Glomerular endothelial cell (primary cell): ENCODE measurements at places on chromosomes 2 and 18. TPM values are rescaled to one million over a fixed set of nuclear protein-coding genes. Genes with fewer than 3 reads are reported as not detected.

The UGT1A6 gene
- not detected in 2 replicates for total RNA-seq

The FIGN gene
- total RNA-seq = 3.0 and 4.7 TPM in 2 replicates

The OR6B2 gene
- not detected in 2 replicates for total RNA-seq

The CD8A gene
- total RNA-seq = not detected in 2 replicates

The VWC2L gene
- total RNA-seq = not detected in 2 replicates

The CD28 gene
- total RNA-seq = 0.05 and 0.12 TPM in 2 replicates

The ANKAR gene
- total RNA-seq = 1.2 and 3.3 TPM in 2 replicates

The GALNT3 gene
- total RNA-seq = 3.2 and 4.0 TPM in 2 replicates

The CPS1 gene
- total RNA-seq = 0.34 and 0.53 TPM in 2 replicates

The EGR4 gene
- total RNA-seq = not detected in 2 replicates

The SULT1C4 gene
- 13.7 and 20.2 TPM in 2 replicates for total RNA-seq

The MYO5B gene
- total RNA-seq = 1.8 and 11.2 TPM in 2 replicates

The PAX8 gene
- 21.9 and 30.2 TPM in 2 replicates for total RNA-seq

The G6PC2 gene
- not detected in 2 replicates for total RNA-seq

The SPDYA gene
- total RNA-seq = 0.39 TPM in 1 of 2 replicates, not detected in the other

The EHBP1 gene
- total RNA-seq = 21.3 and 29.3 TPM in 2 replicates

The COPS9 gene
- 216 and 240 TPM in 2 replicates for total RNA-seq

The CCDC102B gene
- 8.2 and 65.4 TPM in 2 replicates for total RNA-seq

The ITPRIPL1 gene
- total RNA-seq = 2.0 and 3.0 TPM in 2 replicates

The SCN9A gene
- total RNA-seq = 9.3 and 10.0 TPM in 2 replicates

The AMMECR1L gene
- 15.5 and 20.7 TPM in 2 replicates for total RNA-seq

The EN1 gene
- total RNA-seq = not detected in 2 replicates

The CD8B2 gene
- not detected in 2 replicates for total RNA-seq

The CCDC178 gene
- total RNA-seq = 1.2 and 2.9 TPM in 2 replicates
